ENCODE measurements at places on chromosomes 2 and 18. TPM values are rescaled to one million over a fixed set of nuclear protein-coding genes. Genes with fewer than 3 reads are reported as not detected.

The LIMS4 gene
- total RNA-seq: 11.9 TPM

The RAD51AP2 gene
- 0.16 TPM for total RNA-seq

The PROKR1 gene
- 0.28 TPM for total RNA-seq

The PLCD4 gene
- 25.0 TPM for total RNA-seq

The IL18R1 gene
- 3.6 TPM for total RNA-seq

The PDCD1 gene
- total RNA-seq: not detected

The FBXO41 gene
- total RNA-seq: 2.9 TPM

The SPP2 gene
- total RNA-seq: not detected

The FBLN7 gene
- 0.95 TPM for total RNA-seq

The CPLX4 gene
- total RNA-seq: not detected

The CCL20 gene
- total RNA-seq: 6.4 TPM

The DGUOK gene
- total RNA-seq: 48.1 TPM

The HSBP1L1 gene
- 18.2 TPM for total RNA-seq

The MYO1B gene
- 9.3 TPM for total RNA-seq

The NEUROD1 gene
- not detected for total RNA-seq

The CSRNP3 gene
- total RNA-seq: 6.1 TPM

The KIF3C gene
- 6.9 TPM for total RNA-seq

The EVX2 gene
- 1.2 TPM for total RNA-seq

The PLCL1 gene
- total RNA-seq: 13.6 TPM

The SLC14A1 gene
- total RNA-seq: 2.1 TPM

The EPB41L3 gene
- 95.8 TPM for total RNA-seq

The SERPINB10 gene
- not detected for total RNA-seq

The NGEF gene
- not detected for total RNA-seq

The NOL4 gene
- 0.68 TPM for total RNA-seq

The PXDN gene
- 58.1 TPM for total RNA-seq

The RAMP1 gene
- total RNA-seq: 324 TPM

The GPAT2 gene
- 4.4 TPM for total RNA-seq

The SNTG2 gene
- 2.8 TPM for total RNA-seq

The MC5R gene
- total RNA-seq: not detected

The FOXD4L1 gene
- not detected for total RNA-seq

The TBC1D8 gene
- total RNA-seq: 17.4 TPM

The ACTG2 gene
- total RNA-seq: 5,559 TPM

The RGPD8 gene
- total RNA-seq: 34.1 TPM

The TFCP2L1 gene
- 0.55 TPM for total RNA-seq

The MEP1B gene
- total RNA-seq: not detected

The IL1RL2 gene
- not detected for total RNA-seq

The OR6B3 gene
- not detected for total RNA-seq

The CHRND gene
- total RNA-seq: not detected

The MLPH gene
- 5.7 TPM for total RNA-seq

The C2orf81 gene
- total RNA-seq: 2.0 TPM

The STPG4 gene
- 0.66 TPM for total RNA-seq

The AKAIN1 gene
- total RNA-seq: not detected

The DYSF gene
- 49.6 TPM for total RNA-seq

The IWS1 gene
- total RNA-seq: 28.9 TPM

The SLC9A4 gene
- not detected for total RNA-seq

The CPO gene
- 0.33 TPM for total RNA-seq

The CYP26B1 gene
- 0.68 TPM for total RNA-seq

The RNU2-63P gene
- not detected for total RNA-seq

The RRM2 gene
- 0.16 TPM for total RNA-seq

The TMBIM1 gene
- total RNA-seq: 139 TPM

The ID2 gene
- 615 TPM for total RNA-seq

The GAD1 gene
- total RNA-seq: 0.41 TPM

The METTL8 gene
- 42.7 TPM for total RNA-seq

The IL1R2 gene
- 3.0 TPM for total RNA-seq

The CAPN14 gene
- not detected for total RNA-seq
